Activated CD4-positive, alpha-beta T cell treated with anti-CD3 and anti-CD28 coated beads for 1 hour (primary cell): ENCODE measurements at places on chromosomes 7 and 10.

DNA sequence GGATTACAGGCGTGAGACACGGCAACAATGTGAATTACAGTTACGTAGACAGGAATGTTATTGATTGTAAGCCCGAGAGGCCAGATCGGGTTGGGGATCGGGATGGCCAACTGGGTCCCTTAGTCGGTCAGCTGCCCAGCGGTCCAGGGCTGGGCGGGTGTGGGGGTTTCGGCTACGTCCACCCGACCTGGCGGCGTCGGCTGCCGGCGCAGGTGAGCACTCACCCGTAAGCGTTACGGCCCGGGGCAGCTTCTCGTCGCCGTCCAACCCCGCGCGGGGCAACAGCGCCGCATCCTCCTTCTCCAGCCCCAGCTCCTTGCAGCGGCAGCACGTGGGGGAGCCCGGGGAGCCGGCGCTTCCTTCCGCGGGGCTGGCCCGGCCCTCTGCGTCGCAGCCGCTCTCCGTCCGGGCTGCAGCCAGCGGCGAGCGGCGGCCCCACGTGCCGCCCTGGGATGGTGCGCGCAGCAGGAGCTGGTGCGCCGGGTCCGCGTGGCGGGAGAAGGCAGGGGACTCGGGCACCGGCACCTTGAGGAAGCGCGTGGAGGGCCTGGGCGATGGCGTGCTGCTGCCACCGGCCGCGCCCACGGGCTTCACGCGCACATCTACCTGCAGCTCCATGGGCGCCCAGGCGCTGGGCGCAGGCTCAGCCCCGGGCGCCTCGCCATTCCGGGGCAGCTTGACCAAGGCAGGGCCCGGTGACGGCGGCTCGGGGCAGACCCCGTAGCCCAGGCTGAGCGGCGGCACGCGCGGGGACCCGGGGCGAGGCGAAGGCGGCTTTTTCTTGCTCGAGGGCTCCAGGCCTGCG lies 609 bp downstream of the KLRG2 start:
- DNase-seq: no peak

- DNase-seq: no peak
These were observed 1.1 kb upstream of the CSGALNACT2 start for GRCh38 chr10:43136995-43137716.

DNA sequence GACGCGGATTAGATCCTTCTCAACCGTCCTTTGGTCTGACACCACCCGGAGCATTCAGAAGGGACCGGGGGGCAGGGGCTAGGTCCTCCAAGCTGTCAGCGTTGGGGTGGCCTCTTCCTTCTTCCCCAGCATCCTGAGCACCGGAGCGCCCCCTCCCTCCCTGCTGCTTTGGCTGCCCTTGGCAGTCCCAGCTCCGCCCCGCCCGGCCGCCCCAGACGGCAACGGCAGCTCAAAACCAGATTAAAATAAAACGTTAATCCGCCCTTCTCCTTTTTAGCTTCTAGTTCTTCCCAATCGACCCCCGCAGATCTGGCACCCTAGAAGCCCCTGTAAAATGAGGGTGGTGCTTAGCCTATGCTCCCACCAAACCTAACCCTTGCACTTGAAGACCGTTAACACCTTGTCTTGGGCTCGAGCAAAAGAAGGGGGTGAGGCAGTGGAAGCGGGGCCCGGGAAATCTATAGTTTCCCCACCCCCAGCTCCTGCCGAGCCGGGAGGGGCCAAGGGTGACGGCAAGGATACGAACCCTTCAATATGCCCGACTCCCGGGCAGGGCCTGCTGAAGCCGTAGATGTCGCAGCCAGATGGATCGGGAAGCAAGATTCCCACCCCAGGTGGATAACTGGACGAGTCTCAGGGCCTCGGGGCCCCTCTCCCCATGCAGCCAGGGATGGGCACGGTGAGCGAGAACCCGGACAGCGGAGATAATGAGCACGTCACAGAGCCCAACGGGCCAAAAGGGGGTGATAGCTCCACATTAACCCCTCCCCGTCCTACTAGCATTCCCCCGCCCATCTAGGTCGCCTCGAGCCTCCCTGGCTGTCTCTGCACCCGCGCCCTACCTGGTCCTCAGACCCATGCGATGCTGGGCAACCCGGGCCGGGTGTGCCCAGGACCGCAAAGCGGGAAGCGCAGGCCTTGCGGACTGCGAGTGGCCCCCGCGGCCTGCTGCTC lies 169.7 kb downstream of the NRF1 start:
- DNase-seq: no peak

DNA sequence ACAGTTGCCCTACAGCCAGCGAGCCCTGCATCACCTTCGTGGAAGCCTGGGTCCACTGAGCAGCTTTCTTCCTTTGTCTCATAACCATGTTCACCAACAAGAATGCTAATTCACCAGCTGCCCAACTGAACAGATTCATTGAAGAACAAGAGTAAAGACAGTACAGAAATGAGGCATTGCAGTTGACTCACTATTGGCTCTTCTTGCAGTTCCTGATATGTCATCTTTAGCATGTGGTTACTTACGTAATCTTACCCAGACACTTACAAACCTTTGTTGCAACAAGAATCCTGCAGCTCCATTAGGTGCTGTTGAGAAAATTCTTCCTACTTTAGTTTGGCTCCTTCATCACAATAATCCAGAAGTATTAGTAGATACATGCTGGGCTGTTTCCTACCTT lies 174.0 kb upstream of the TPK1 start:
- no peak for DNase-seq

- no peak for DNase-seq
These were observed 101.9 kb upstream of the PRSS58 start for GRCh38 chr7:142359694-142360279.

DNA sequence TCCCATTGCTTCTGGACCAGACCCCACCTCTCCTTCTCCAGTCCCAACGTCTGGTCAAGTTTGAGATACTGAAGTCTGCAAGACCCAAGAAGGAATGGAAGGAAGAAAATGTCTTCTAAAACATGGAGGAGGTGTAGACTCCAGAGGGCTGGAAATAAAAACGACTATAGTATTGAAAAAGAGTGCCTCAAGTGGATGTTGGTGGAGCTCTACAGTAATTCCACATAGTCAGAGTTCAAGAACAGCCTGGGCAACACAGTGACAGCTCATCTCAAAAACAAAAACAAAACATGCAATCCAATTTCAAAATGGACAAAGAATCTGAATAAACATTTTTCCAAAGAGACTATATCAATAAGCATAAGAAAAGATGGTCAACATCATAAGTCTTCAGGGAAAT lies 2.3 kb upstream of the PCGF6 start:
- DNase-seq: no peak

GRCh38 chr10:123399276-123399839 lies 245.2 kb downstream of the BUB3 start:
- no peak for DNase-seq

- DNase-seq: peak; percentile 75
These were observed 29.8 kb downstream of the PLAU start for GRCh38 chr10:73940634-73941221.

- no peak for DNase-seq
These were observed 891.5 kb upstream of the CELF2 start for GRCh38 chr10:10126218-10126617.

GRCh38 chr10:103649654-103650423 lies 156.3 kb downstream of the NEURL1 start:
- no peak for DNase-seq

DNA sequence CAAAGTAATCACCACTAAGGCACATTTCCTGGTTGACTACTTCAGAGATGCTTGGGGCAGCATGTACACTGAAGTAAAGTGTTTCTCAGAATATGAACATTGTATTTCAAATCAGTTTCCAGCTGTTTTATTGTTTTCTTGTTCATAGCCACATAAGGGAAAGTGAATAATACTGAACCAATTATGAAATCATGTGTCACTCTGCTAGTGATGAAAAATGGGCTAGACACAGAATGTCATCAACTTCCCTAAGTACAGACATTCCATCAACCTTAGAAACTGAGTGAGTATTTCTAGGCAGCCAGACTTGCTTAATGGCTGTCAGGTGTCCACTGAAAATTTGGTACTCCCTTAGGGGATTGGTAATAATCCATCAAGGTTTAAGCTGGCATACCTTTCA lies 603.5 kb downstream of the ARL4A start:
- DNase-seq: no peak

- DNase-seq: no peak
These were observed 15.9 kb downstream of the TMEM209 start for GRCh38 chr7:130189343-130189742.

GRCh38 chr7:36449685-36450084 lies 60.0 kb downstream of the ANLN start:
- DNase-seq: no peak

GRCh38 chr10:101218351-101219138 lies 10.7 kb downstream of the LBX1 start:
- no peak for DNase-seq

- DNase-seq: no peak
These were observed 5.6 kb downstream of the SSC4D start for GRCh38 chr7:76403780-76404494.

DNA sequence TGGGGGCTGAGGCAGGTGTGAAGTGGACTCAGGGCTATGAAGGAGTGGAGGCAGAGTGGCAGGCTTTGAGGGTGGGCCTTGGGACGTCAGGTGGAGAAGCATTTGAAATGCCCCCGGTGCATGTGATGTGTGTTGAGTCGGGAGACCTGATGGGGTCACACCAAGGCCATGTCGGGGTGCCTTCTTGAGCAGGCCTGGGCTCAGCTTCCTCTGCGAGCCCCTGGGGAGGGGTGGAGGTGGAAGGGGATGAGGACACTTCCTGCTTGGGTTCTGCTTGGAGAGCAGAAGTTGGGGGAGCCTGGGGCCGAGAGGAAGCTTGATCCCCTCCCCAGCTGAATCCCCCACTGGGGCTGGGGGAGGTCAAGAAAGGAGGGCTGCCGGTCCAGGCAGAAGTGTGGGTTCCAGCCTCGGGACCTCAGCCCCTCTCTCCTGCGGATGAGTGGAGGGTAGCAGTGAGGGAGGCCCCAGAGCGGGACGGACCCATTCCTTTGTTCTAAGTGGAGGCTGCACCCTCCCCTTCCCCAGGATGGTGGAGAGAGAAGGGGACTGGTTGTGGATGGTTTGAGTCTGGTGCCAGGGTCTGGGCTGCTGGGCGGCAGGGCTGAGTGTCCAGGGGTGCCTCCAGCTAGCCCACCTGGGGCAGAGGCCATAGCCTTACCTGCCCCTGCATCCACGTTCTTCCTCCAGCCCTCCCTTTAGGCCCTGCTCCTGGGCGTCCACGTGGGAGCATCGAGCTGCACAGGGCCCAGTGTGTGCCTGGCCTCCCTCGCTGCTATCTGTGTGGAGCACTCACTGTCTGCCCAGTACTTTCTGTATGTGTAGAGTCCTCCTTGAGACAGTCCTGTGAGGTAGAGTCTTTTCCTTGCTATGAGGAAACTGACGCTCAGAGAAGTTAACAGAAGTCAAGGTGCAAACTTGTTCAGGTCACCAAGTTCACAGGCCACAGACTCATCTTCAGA lies 36.7 kb downstream of the PRF1 start:
- DNase-seq: no peak

GRCh38 chr10:128833671-128834070 lies 633.4 kb upstream of the MGMT start:
- DNase-seq: no peak

GRCh38 chr7:105656922-105657521 lies 75.7 kb upstream of the EFCAB10 start:
- DNase-seq: peak; percentile 47

DNA sequence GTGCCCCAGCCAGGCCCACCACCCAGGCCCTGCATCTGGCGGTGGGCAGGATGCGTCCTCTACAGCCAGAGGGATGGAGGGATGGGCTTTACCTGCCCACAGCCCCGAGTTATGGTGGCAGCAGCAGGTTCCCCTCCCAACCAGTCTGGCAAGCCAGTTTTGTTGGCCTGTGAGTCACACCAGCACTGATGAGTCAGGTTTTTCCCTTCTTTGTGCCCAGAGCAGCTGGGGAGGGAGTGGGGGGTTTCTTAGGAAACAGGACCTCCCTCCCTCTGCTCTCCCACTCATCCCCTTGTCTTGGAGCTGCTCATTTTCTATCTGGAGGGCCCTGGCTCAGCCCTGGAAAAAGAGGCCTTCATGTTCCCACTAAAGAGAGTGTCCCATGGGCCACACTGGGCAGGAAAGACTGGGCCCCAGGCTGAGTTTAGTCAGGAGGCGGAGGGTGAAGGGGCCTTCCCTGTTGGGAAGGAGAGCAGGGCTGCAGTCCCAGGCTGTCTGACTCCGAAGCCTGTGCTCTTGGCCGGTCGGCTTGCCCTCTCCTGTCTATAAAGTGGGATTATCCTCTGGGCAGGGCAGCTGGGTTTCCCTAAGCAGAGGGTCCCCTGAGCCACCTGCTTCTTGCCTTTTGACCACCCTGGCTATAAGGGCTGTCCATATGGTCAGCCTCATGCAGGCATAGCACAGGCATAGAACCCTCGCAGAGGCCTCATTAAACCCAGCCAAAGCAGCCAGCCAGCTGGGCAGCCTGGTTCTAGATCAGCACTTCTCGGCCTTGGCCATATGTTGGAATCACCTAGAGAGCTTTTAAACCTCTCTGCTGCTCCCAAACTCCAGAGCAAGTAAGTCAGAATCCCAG lies 30.2 kb upstream of the ANKRD2 start:
- DNase-seq: peak; percentile 17

DNA sequence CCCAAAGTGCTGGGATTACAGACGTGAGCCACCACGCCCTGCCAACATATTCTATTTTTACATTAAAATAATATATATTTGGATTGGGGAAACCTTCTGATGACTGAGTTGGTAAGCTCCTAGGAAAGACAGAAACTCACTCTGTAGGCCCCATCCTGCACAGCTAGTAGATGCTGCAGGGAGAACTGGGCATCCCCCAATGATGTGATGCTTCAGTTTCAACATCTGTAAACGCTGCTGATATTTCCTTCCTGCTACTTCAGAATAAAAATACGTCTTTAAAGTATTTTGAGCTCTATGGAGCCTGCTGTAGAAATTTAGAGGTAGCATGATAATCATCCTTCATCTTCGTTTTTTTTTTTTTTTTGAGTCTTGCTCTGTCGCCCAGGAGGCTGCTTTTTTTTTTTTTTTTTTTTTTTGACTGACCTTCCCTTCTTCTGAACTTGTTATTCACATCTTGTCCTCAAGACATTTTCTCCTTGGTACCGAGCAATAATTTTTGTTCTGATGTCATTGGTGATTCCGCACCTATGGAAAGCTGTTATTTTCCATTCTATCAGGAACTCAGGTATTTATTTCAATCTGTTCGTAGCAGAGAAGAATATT lies 21.8 kb upstream of the INPP5F start:
- DNase-seq: no peak
